Stimulated activated CD8-positive, alpha-beta memory T cell treated with anti-CD3 and anti-CD28 coated beads, Interleukin-15, amount 100 ng/mL, for 48 hours (primary cell): ENCODE measurements at places on chromosomes 2 and 18.

DNA sequence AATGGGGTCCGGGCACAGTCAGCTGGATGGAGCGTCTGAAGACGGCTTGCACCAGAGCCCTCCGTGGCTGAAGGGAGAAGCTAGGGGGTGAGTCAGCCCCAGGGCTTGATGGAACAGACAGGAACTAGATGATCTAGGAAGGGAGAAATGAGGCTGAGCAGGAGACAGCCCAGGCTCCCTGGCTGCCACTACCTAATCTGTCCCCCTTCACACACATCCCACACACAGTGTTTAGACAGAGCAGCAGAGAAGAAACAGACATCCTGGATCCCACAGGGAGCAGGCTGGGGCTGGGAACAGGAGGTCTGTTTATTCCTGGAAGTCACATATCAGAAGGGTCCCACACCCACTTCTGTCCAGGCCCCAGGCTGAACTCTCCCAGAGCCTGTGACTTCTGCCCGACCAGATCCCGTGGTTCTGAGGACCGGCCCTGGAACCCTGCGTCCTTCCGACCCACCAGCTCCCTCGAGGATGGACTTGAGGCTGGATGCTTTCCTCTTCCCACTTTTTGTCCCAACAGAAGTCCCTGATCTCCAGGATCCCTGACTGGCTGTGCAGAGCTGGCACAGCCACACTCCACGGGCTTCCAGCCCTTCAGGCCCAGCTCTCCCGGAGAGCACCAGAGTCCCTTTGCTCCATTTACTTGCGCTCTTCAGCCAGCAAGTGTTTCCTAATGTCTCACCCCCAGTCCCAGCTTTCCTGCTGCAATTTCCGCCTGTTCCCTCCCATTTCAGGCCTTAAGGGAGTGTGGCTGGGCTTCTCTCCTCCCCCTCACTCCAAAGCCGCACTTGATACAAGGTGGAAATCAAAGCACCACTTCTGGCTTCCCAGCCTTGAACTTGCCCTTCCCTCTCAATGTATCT, 1.5 kb upstream of the GPBAR1 start:
- DNase-seq = no peak

DNA sequence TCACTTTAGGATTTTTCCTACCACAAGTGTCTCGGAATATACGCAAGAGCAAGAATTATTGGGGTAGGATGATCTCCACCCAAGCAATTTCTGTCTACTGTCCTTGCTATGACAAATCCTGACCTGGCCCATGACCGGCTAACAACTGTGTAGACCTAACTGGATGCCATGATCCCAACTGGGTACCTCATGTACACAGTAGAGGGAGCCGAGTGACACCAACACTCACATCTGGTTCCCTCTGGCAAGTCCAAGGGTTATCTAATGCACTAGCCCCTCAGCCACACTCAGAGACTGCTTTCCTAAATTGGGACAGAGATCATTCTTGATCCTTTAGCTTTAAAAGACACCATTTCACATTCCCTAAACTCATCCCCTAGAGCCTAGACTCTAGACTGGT, 60.7 kb upstream of the ZNF532 start:
- DNase-seq = no peak

GRCh38 chr18:76392349-76392748, 102.7 kb downstream of the ZNF516 start:
- DNase-seq = no peak

DNA sequence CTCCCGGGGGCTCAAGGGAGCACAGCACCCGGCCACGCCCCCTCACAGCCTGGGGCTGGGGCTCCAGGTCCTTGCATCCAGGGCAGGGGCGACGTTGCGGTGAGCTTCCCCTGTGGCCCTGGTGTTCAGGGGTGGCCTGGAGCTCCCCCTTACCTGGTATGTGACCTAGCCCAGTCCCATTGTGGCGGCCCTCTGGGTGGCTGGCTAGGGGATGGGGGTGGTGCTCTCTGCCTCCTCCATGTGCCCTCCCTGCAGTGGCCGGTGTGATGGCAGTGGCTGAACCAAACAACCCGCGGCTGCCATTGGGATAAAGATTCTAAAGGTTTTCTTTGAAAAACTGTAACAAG, 288.3 kb downstream of the RDH14 start:
- no peak for DNase-seq

DNA sequence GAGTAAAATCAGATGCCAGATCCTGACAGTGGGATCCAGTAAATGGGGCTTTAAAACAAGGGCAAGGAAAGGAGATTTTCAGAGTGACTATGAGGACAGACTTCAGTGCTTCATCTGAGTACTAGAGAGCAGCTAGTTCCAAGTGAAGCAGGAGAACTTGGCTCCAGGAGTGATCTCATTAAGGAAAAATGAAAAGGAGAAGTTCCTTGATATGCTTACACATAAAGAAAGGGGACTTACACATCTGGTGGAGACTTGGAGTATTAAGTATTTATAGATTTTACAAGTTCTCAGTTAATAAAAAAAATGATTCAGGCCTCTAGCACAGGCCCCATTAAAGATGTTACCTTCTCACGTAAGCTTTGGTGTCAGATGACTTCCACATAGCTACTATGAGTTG, 105.8 kb downstream of the ICOS start:
- DNase-seq = no peak

DNA sequence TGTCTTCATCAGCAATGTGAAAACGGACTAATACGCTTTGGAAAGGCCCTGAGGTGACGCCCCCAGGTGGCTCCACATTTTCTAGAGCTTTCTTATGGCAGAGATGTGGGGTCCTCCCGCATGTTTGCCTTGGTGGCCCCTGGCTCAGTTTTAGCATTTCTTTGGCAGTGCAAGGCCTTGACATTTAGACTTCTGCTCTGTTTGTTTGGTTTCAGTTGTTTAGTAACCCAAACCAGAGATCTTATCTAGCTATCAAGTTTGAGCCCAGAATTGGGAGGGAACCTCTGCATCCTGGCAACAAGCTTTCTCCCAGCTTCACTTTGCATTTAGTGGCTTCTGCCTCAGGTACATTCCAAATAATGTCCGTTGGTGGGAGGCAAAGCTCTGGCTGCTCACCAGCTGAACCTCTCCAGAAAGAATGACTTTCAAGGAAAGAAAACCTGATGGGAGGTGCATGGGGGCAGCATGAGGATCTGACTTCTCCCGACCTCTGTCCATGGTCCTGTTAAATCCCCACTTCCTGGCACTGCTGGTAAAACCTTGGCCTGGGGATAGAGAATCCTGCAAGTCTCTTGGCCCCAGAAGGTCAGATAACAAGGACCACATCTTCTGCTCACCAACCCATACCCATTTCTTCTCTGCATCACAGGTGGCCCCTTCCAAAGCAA, 12.0 kb upstream of the MBP start:
- no peak for DNase-seq

DNA sequence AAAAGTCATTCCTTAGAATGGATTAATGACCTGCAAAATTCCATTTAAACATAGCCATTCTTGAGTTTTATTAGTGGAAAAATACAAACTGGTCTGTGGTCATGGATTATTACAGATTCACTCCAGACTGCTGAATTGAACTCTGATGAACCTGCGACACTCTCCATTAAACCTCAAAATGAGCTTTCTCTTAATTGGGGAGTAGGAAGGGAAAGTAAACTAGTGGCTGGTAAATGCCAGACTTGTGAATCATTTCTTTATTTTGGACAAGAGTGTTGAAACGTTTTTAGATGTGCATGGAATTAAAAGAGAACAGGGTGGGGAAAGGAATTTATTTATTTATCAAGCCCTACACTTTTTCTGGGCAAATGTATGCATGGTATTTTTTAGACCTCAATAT, 321.2 kb upstream of the FANCL start:
- DNase-seq = no peak

DNA sequence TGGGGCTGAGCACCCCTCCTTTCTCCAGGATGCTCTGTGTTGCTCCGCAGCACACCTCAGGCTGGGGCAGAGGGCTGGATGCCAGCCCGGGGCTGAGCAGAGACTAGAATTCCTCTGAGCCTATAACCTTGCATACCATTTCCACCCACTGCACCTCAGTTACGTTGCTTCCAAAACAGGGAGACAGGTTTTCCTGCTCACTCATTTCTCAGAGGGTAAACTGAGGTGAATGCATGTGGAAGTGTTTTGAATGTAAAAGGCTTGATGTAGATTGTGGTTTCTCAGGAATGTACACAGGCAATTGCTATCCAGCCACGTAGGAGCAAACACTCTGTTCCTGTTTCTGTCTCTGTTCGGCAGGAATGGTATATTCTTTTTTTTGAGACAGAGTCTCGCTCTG, 45.3 kb downstream of the EDAR start:
- no peak for DNase-seq

GRCh38 chr2:234966340-234966739, 14.5 kb downstream of the SH3BP4 start:
- DNase-seq = no peak

GRCh38 chr2:44965684-44966083, 24.2 kb downstream of the SIX3 start:
- no peak for DNase-seq

GRCh38 chr2:46821600-46821999, 94.0 kb downstream of the MCFD2 start:
- no peak for DNase-seq

GRCh38 chr2:19559596-19560240, 201.3 kb upstream of the OSR1 start:
- DNase-seq = no peak

DNA sequence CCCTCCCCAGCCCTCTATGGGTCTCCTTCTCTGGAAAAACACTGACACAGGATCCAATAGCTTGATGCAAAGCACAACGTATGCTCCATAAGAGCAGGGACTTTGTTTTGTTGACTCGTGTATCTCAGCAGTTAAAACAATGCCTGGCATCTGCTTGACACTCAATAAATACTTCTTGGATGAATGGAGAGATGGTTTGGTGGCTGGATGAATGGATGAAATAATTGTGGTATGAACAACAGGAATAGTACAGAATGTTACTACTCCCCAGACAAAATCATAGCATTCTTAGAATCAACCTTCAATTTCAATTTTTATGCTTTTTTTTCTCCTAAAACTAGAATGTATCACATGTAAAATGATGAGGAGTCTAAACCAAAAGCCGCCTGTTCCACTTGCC, 57.4 kb downstream of the KCNE4 start:
- no peak for DNase-seq

- no peak for DNase-seq
Observed at GRCh38 chr2:206980413-206980812, 41.1 kb downstream of the CPO start.

GRCh38 chr18:48784656-48785055, 166.1 kb downstream of the SMAD7 start:
- no peak for DNase-seq

DNA sequence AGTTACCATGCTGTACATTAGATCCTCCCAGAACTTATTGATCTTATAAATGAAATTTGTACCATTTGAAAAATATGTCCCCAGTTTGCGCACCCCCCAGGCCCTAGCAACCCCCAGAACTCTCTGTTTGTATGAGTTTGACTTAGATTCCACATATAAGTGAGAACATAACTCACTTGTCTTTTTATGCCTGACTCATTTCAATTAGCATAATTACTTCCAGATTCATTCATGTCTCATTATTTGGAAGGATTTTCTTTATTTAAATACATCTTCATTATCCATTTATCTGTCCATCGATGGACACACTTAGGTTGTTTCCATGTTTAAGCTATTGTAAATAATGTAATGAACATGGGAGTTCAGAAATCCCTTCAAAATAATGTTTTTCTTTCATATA, 705.9 kb downstream of the CCDC85A start:
- DNase-seq = no peak

- DNase-seq = no peak
Observed at GRCh38 chr18:78978349-78979055, 1.1 kb upstream of the SALL3 start.

- no peak for DNase-seq
Observed at GRCh38 chr2:72913486-72914205, 3.7 kb upstream of the EMX1 start.

DNA sequence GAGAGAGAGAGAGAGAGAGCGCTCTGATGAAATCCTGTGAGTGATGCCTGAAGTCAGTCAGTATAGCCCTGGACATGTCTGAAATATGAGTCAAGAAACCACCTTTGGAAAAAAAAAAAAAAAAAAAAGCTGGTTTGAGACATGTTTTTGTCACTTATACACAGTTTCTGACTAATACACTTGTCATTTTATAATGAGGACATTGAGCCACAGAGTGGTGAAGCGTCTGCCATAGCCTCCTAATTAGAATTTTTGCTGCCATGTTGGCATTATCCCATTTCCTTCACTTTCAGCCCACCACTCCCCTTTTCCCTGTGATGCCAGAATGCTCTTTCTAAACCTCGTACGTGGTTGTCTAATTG, 15.7 kb upstream of the MYO3B start:
- DNase-seq = no peak

- no peak for DNase-seq
Observed at GRCh38 chr2:135074216-135074615, 22.1 kb downstream of the RAB3GAP1 start.

DNA sequence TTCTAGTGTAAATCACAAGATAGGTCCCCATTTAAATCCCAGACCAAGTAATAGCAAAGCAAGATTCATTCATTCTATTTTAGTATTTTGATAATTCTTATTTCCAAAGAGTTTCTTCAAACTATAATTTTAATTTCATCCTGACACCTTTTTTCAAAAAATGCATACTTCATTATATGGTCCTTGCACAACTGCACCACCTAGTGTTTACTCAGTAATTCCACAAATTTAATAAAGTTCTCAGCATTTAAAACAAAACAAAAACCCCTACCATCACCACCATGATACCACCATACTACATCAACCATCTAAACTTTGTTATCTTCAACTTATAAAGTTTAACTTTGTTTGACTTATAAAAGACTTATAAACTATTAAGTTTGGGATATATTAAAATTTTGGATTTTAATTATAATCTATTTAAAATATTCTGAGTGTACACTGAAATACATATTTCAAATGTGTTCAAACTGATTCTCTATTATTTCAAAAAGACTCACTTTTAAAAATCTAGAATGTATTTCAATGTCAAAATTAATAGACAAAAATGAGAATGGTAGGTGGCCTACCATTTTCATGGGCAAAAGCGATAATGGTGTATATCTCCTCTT, 44.2 kb downstream of the WDPCP start:
- DNase-seq = no peak

- no peak for DNase-seq
Observed at GRCh38 chr2:239502430-239503186, 101.8 kb upstream of the HDAC4 start.

GRCh38 chr2:232937278-232937906, 67.3 kb downstream of the SNORC start:
- no peak for DNase-seq

- no peak for DNase-seq
Observed at GRCh38 chr2:96733931-96734330, 5.9 kb downstream of the LMAN2L start.

DNA sequence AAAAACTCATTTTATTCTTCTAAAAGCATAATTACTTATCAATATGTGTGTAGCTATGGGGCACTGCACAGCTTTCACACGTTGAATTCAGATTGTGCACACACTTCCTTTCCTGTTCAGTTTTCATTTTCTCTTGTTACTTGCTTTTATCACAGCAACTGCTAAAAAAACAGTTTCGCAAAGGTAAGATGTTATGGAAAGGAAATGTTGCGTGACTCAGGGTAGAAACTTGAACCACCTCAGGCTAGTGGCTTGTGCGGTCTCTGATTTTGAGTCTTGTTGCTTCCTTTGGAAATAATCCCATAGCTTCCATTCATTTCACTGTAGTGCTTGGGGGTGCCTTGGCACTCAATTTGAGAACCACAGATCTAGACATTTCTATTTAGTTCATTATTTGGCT, 171.9 kb downstream of the FMNL2 start:
- DNase-seq = no peak

GRCh38 chr2:202158796-202159195, 79.6 kb downstream of the SUMO1 start:
- DNase-seq = no peak
